ENCODE measurements at places on chromosomes 6 and 20. TPM values are rescaled to one million over a fixed set of nuclear protein-coding genes. Genes with fewer than 3 reads are reported as not detected.

Gene CGAS
- 10.2 TPM for total RNA-seq

Gene ERGIC3
- total RNA-seq = 765 TPM

Gene GJA10
- not detected for total RNA-seq

Gene RSPO4
- total RNA-seq = not detected

Gene PRRT1
- not detected for total RNA-seq

Gene MTCH1
- total RNA-seq = 300 TPM

Gene NR2E1
- not detected for total RNA-seq

Gene HLA-DRA
- total RNA-seq = 0.38 TPM

Gene VGLL2
- total RNA-seq = not detected
